ENCODE measurements at places on chromosomes 4 and X.

DNA sequence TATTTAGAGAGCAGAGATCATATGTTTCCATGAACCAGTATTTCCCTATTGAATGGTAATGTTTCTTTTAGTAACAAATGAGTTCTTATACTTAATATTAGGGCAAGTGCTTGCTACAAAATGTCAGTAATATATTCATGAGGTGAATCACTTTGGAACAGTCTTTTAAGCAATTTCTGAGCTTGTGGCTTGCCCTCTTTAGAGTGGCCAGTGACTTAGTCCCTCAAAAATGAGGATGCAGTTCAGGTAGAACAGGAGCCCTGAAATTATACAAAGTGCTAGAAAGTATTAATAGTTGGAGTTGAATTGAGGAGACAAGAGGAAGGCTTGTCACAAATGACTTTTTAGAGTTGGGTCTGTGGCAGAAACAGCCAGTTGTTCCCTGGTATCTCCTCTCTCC is 53.4 kb upstream of the PITX2 start:
- DNase-seq = peak; percentile 49

DNA sequence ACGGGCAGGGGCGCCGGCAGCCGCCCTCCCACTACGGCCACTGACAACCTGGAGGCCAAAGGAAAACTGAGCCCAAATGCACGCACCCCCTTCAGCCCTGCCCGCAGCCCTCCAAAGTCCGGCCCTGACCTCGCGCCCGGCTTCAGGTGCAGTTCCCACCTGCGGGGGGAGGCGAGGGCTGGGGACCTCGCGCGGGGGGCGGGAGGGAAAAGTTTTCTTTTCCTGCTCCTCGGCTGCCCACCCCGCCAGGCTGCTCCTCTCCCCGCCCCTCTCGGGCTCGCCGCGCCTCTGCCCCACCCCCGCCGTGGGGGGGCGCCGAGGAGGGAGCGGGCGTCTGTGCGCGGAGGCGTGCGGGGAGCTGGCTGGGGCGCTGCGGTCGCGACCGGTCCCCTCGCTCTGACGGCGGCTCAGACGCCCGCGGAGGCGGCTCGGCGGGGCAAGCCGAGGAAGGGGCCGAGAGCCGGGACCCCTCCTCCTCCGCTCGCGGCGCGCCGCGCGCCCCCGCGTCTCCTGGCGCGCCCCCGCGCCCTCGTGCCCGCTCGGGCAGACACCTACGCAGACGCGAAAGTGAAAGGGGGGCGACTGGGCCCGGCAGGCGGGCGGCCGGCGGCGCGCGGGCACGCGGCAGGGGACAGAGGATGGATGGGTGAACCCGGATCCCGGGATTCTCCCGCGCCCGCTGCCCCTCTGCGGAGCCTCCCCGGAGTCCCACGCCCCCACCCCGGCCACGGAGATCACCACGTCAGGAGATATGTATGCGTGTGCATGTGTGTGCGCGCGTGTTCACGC is 3.1 kb upstream of the NR3C2 start:
- no peak for DNase-seq

DNA sequence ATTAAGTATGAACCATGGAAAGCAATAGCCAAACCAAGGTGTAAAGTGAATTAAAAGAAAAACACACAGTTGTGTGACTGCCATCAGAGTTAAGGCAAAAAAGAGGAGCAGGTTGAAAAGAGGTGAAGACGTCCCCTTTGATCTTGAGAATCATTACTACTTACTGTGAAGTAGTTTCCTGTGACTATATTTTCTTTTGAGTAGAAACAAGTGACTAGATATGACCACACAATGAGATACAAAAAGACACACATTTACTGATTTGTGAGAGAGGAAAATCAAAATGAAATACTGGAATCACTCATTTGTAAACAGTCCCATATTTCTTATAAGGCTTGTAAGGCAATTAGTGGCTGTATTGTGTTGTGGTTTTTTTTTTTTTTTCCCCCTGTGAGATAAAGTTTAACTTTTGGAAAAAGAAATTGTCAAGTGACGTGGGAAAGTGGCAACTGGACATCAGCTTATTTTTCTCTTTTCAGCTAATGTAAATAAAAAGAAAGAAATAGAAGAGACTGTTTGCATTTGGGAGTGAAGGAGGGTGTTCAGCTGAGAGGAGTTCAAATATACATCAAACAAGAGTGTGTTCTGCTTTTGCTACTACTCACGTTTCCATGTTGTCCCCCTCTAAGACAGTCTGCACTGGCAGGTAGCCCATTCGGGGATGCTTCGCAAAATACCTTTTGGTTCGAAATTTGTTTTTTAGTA is 106.4 kb upstream of the FTHL17 start:
- no peak for DNase-seq

DNA sequence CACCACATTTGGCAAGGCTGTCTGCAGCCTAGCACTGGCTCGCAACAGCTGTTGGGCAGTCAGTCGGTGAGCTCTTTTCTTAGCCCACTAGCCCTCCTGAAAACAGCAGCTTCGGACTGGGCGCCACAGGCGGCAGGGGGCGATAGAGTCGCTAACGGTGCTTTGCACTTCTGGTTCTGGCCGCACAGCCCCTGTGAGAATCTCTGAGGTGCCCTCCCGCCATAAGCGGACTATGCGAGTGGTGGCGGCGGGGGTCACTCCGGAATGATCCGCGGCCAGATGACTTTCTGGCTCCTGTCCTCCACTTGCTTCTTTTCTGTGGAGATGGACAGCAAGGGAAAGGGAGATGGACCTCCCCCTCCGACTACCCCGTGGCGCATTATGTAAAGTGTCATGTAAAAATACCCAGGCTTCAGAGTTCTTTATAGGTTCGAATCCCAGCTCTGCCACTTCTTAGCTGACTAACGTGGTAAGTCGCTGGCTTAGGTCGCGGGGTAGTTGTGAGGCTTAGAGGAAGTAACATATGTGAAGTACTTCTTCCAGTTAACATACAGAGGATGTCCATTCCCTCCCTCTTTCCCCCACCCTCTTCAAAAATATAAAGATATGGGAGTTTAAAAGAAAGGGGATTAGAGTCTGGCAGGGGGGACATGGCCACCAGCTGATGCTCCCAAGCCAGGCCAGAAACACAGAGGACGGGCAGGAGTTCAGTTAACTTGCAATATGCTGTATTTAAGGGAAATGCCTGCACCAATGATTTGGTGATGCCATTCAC is 11.0 kb downstream of the ARHGAP36 start:
- peak; percentile 34 for DNase-seq

DNA sequence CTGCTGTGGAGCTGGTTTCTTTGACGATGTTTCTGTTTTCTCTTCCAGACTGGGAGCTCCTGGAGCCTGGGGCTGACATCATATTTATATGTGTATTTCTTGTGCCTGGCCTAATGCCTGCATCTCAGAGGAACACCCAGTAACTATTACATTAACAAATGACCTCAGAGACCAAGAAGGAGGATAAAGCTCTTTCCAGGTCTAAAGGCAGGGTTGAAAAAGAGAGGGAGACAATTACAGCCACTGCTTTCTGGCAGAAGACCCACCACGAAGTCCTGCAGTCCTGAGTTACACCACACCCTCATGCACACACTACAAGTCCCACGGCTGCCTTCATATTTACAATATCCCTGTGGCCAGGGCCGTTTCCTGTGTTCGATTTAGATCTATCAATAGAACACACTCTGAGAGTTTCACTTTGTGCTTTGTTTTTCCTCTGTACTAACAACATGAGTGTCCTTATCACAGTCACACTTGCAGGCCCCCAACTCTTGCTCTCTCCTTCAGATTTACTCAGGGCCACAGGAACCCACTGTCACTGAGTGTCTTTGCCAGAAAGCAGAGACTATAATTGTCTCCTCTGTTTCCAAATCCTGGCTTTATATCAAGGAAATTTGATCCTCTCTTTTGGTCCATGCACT is 535.5 kb downstream of the MID1IP1 start:
- DNase-seq = no peak

- no peak for DNase-seq
Measured at GRCh38 chrX:71212536-71212935, 10.5 kb upstream of the GJB1 start.

GRCh38 chr4:136495076-136495475 is 1037.2 kb downstream of the PCDH18 start:
- DNase-seq = no peak

DNA sequence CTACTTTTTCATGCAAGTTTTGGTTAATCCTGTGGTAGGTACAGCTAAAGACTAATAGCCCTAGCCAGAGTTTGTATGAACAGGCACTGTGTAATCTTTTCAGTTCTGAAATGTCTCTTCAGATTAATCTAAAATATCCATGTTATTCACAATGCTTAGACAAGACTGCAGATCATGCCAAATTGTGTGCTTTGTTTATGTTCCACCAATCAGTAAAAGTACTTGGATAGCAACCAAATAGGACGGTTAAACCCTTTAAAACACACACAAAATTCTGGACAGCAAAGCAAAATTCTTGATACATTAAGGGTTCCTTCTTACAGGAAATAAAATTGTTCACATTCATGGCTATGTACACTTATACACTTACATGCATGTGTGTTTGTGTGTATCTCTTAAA is 139.1 kb downstream of the KLHL13 start:
- no peak for DNase-seq

GRCh38 chrX:63426519-63426918 is 75.4 kb upstream of the SPIN4 start:
- DNase-seq = no peak
